Activated gamma-delta T cell treated with Interleukin-2 at 50 U/mL for 16 hours (primary cell): ENCODE measurements at places on chromosomes 6 and 20.

- DNase-seq = peak; percentile 40
Measured at GRCh38 chr6:24547243-24547642, 52.5 kb downstream of the ALDH5A1 start.

- DNase-seq = no peak
Measured at GRCh38 chr6:72624557-72625160, 2.8 kb downstream of the KCNQ5 start.

GRCh38 chr6:133359760-133360159 is 118.6 kb downstream of the EYA4 start:
- DNase-seq = no peak

DNA sequence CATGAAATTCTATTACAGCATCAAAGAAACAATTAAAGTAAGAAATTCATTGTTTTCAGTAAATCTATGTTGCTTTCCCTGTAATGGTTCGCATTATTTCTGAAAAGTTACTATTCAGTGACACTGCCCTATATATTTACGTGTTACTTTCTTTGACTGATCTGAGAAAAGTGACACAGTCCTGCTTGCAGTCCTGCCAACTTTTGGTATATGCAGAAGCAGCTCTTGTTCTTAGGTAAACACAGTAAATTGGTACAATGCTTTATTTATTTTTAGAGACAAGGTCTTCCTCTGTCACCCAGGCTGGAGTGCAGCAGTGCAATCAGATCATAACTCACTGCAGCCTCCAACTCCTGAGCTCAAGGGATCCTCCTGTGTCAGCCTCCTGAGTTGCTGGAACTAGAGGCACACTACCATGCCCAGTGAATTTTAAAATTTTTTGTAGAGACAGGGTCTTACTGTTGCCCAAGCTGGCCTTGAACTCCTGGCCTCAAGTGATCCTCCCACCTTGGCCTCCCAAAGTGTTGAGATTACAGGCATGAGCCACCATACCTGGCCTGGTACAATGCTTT is 151.3 kb downstream of the AKAP7 start:
- DNase-seq = no peak

GRCh38 chr6:90156861-90157260 is 139.8 kb downstream of the BACH2 start:
- peak; percentile 44 for DNase-seq

DNA sequence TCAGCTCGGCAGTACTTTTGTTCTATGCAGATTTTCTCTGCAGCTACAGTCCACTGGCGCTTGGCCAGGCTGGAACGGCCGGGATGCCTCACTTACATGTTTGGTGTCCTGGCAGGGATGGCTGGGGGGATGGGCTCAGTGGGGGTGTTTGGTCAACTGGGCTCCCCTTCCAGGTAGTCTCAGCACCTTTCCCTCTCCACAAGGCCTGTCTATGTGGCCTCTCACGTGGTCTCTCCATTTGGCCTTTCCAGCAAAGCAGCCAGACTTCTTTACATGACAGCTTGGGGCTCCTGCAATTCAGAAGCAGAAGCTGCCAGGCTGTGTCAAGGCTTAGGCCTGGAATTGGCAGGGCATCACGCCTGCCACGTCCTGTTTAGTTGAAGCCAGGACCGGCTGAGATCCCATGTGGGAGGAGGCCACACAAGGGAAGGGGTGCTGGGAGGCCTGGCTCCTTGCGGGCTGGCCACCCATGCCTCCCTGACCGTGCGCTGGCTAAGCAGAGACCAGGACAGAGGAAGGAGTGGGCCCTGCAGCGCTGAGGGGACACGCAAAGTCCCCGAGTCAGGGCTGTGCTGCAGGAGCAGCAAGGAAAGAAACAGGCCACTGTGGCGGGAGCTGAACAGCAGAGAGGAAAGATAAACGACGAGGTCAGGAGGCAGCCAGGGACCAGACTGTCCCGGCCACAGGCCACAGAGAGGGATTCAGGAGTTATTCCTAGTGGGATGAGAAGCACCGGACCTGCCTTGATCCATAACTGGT is 38.9 kb downstream of the MGME1 start:
- DNase-seq = no peak

DNA sequence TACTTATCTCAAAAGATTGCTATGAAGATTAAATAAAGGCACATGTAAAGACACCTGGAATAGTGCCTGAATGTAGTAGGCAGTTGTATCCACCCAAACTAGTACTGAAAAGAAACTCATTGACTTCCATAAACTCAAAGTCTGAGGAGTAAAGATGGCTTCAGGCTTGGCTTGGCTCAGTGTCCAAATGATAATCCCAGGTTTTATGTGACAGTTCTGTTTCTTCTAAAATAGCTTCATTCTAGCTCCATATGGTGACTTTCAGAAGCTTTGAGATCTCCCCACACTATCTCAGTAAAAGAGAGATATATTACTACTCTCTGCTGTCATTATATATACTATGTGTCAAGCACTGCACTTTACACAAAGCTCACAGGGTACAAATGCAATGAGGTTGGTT is 121.3 kb downstream of the DOK5 start:
- no peak for DNase-seq

GRCh38 chr20:46255440-46256104 is 52.7 kb downstream of the CDH22 start:
- DNase-seq = no peak

GRCh38 chr20:37326666-37327065 is 19.3 kb upstream of the SRC start:
- DNase-seq = no peak

- no peak for DNase-seq
Measured at GRCh38 chr6:134345789-134346188, 27.9 kb upstream of the SGK1 start.

- no peak for DNase-seq
Measured at GRCh38 chr6:25504661-25505060, 147.4 kb upstream of the SCGN start.

DNA sequence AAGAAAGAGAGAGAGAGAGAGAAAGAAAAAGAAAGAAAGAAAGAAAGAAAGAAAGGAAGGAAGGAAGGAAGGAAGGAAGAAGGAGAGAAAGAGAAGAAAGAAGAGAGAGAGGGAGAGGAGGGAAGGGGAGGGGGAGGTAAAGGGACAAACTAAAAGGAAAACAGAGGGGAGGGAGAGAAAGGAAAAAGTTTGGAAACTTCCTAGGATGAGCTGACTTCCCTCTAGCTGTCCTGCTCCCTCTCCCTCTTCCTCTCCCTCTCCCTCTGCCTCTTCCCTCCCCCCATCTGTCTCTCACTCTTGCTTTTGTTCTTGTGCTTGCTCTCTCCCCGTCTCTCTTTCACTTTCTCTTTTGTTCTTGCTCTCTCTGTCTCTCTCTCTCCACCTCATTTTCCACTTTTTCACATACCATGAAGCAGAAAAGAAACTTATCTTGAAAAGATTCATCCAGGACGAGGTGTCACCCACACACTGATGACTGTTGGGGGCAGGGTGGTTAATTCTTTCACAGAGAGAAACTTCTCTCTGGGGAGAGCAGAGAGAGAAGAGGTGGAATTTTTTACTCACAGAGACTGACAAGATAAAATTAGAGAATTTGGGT is 56.4 kb upstream of the DUSP22 start:
- peak; percentile 22 for DNase-seq

DNA sequence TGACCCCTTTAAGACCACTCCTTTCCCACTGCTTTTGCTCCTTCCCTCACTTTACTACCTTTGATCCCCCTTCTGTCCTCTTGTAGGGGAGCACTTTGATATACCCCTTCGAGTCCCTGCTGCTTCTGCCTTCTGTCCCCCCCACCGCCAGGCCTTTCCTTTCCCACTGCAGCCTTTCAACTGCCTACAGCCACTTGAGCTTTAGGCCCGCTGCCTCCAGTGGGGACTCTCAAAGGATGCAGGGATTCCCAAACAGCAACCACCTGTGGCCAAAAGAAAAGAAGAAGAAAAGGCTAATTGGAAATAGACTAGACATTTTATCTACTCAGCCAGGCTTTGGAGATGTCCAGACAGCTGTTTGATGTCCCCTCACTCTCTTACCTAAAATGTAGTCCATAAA is 77.0 kb upstream of the DTNBP1 start:
- no peak for DNase-seq

DNA sequence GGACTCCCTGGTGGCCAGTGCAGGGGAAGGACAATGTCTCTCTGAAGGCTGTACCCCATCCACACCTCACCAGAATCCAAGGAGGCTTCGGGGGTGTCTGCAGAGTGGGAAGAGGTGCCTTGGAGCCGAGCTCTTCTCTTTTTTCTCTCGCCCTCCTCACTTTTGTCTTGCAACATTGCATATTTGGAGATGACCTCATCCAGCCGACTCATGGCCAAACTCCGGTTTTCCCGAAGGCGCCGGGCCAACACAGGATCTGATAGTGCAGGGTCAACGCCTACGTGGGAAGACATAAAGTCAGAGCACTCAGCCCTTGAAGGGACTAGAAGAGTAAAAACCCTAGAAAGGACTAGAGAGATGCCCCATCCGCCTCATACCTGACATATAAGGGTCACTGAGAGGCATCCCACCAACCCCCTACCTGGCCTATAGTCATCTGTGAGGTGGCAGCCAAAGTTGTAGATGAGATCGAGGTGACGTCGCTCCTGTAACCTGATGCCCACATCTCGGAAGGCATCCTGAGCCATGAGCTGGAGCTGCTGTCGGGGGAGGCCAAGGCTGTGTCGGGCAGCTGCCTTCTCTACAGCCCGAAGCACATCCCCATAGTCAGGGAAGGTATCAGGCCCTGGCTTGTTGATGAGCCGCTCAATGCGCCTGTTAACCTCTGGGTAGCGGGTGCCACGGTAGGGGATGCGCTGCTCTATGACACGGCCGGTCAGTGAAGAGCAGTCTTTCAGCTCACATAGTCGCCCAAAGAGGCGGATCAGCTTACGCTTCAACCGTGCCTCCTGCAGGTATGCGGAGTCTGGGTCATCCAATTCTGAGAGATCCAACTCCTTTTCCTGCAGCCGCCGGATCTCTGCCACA is 3.0 kb upstream of the ZBTB22 start:
- no peak for DNase-seq

- DNase-seq = no peak
Measured at GRCh38 chr6:148868901-148869300, 122.1 kb downstream of the UST start.

- no peak for DNase-seq
Measured at GRCh38 chr6:119233312-119233984, 116.1 kb downstream of the MAN1A1 start.

DNA sequence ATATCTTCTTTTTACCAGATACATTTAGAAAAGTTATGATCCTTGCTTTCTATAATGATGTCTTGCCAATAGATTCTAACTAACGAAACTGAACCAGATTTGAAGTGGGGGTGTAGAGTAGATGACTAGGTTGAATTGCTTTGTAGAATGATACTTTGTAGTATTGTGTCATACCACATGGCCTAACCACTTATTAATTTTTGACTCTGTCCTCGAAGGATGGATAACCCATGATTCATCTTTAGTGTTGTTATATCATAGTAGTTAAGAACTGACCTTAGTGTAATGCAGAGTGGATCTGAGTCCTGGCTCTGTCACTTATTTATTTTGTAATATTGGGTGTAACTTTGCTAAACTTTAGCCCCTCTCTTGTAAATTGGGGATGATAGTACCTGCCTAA is 4.5 kb downstream of the PHF3 start:
- no peak for DNase-seq

DNA sequence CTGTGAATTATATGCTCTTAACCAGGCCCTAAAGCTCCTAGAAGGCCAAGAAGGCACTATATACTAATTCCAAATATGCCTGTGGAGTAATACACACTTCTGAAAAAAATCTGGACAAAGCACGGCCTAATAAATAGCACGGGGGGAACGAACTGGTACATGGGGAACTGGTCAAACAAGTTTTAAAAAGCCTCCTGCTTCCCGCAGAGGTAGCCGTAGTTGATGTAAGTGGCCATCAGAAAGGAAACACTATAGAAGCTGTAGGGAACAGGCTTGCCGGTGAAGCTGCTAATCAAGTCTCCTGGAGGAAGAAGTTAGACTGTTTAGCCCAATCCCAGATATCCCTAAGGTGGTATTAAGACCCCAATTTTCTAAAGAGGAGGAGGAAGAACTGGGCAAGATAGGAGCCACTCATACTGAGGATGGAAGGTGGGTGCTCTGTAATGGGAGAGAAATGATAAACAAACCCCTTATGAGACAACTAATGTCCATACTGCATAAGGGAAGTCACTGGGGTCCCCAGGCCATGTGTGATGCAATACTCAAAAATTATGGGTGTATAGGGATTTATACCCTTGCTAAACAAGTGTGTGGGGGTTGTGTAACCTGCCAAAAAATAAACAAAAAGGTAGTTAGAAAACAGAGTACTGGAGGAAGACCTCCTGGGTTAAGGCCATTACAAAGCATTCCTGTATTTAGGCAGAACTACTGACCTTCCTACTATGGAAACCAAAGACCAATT is 27.1 kb upstream of the ZNF318 start:
- DNase-seq = no peak

DNA sequence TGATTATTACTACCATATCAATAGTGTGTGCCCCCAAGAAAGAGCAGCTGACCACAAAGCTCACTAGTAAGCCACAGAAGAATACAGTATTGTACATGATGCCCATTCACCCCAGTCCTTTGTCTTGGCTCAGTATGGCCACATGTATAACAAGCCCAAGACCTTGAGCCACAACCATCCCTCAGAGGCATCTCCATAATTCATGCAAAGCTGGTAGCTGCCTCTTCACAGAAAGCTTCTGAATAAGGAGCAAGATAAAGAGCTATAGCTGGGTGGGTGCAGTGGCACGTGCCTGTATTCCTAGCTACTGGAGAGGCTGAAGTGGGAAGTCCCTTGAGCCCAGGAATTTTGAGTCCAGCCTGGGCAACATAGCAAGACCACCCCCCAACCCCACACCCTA is 4.8 kb upstream of the BTN1A1 start:
- no peak for DNase-seq

DNA sequence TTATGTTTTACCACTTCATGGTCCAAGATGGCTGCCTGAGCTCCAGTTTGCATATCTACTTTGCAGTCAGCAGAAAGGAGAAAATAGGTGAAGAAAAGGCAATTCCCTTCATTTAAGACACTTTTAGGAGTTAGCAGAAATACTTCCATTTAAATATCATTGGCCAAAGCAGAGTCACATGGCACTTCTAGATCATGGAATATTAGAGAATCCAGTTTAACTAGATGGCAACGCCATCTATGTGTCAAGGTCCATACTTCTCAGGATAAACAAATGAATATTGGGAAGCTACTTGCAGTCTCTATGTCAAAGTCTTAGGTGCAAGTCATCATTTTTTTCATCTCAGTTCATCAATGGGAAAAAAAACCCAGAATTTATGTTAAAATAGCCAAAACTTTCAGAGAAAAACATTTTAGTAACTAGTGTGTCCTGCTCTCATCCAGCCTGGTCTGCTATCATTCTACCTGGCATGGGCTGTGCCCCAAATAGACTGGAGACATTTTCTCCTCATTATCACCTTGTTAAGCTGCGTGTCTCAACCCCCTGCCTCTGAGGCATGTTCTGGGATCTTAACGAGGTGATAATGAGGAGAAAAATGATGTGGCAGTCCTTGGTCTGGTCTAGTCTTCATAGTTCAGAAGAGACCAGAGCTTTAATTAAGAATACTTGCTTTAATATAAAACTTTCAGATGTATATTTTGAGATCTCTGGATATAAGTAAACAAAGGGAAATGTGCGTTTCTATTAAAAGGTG is 227.3 kb downstream of the TBX18 start:
- no peak for DNase-seq
